Vagina (tissue), 2 donors: ENCODE measurements at places on chromosomes 2 and 18.

- no peak for DNase-seq
Observed at GRCh38 chr2:226183550-226183949, 616.1 kb downstream of the IRS1 start.

- DNase-seq = no peak
Observed at GRCh38 chr2:23844905-23845304, 82.0 kb downstream of the ATAD2B start.

DNA sequence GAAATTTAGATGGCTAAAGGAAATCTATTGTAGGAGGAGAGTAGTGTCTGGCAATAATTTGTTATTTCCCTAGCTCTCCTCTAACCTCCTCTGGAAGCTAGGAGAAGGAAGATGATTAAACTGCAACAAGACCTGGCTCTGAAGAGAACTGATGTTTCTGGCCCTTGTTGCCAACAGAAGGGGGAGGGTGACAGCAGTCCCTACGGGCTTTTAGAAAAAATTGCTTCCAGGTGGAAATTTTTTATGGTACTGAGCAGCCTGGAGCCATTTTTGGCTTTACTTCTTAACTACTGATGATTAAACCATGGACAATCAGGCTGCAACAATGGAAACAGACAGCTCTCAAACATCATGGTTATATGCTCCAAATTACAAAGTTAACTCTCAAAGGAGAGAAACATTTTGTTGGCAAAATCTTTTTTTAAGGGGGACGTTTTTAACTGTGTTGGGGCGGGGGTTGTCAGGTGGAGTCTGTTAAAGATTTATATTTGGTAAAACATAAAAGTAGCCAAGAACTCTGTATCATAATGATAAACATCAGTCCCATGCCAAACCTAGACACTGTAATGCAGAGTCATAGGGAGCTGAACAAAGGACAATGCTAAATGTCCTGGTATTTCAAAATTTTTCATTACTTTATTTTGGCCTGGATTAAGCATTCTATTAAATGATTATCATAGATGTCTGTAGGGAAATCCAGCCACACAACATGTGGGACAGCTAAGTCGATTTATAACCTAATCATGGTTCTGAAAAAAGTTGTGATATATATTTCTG lies 70.0 kb downstream of the EXOC6B start:
- no peak for DNase-seq

- no peak for DNase-seq
Observed at GRCh38 chr2:239609607-239610310, 208.9 kb upstream of the HDAC4 start.

DNA sequence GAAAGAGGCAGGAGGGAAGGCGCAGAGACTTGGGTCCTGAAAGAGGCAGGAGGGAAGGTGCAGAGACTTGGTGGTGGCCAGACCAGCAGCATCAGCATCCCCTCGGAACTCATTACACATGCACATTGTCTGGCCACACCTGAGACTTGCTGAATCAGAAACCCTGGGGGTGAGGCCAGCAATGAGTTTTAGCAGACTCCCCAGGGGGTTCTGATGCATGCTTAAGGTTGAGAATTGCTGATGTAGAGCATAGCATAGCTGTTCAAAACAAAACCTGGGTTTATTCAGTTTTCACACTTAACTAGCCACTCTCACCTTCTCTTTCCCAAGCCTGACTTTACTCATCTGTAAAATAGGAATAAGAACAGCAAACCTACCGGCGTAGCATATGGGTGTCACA lies 122.9 kb downstream of the MRO start:
- no peak for DNase-seq

DNA sequence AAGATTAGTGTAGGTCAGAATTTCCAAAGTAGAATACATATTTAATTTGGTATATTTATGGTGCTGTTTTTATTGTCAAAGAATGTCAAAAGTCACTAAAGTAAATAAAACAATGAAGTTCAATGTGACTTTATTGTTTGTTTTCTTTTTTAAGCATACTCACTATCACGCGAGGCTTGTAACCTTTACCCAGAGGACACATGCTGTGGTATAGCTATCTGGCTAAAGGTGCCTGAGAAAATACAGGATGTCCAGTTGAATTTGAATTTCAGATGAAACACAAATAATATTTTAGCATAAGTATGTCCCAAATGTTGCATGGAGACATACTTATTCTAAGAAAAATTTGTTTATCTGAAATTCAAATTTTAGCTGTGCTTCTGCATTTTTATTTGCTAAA lies 103.3 kb upstream of the KLF7 start:
- DNase-seq = no peak

DNA sequence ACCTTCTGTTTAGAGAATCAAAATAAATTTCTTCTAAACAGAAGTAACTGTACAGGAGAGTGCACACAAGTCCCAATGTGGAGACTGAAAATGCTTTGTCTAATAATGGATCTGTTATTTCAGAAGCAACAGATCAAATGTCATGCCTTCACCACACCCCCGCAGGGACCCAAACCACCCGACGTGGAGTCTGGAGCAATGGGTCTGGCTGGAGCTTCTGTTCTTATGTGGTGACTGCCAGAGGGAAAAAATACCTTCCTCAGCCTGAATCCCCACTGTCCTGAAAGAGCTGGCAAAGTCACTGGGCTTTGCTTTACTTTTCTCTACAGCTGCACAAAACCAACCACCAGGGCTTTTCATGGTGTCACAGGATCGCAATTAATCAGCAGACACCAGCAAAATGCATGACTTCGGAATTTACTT lies 119.0 kb upstream of the ZFP36L2 start:
- no peak for DNase-seq
